ENCODE measurements at places on chromosomes 2 and 18.

- no peak for ATAC-seq
Observed at GRCh38 chr18:58172031-58172430, 128.0 kb downstream of the NEDD4L start.

GRCh38 chr18:68742206-68742605 is 27.3 kb upstream of the TMX3 start:
- ATAC-seq = no peak

GRCh38 chr2:212905640-212906201 is 245.7 kb downstream of the IKZF2 start:
- no peak for ATAC-seq

GRCh38 chr2:158602027-158602426 is 145.3 kb downstream of the PKP4 start:
- no peak for ATAC-seq

GRCh38 chr2:226887940-226888339 is 52.1 kb downstream of the RHBDD1 start:
- ATAC-seq = no peak

All from activated T-helper 17 cell treated with anti-CD3 and anti-CD28 coated beads, Interleukin-2, amount 50 U/mL, for 72 hours (primary cell).